ENCODE measurements at places on chromosomes 13 and 19.

DNA sequence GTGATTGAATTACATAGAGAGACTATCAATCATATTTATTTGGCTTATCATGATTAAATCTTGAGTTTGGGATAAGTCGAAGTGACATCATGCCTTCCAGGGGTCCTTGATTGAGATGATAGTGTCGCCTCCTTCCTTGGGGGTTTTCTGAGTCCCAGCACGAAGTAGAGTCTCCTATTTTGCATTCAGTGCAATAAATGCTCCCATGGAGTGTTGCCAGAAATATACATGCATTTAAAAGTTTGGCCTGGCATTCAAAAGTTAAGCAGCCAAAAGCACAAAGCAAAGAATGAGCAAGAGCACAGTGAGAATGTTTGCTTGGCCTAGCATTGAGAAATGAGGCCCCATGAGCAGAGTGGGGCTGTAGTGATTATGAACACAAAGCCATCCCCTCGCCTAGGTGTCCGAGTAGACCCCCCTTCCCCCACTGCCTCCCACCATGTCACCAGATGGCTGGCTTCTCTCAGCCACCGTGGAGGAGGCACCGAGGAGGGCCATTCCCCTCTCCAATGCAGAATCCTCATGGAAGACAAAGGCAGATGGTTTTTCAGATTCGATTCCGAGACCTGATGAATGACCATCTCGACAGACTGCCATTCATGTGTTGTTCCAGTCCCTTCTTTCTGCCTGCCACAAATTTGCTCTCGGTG lies 58.8 kb upstream of the UBL3 start:
- no peak for DNase-seq

GRCh38 chr13:77372275-77372674 lies 45.4 kb upstream of the MYCBP2 start:
- no peak for DNase-seq

DNA sequence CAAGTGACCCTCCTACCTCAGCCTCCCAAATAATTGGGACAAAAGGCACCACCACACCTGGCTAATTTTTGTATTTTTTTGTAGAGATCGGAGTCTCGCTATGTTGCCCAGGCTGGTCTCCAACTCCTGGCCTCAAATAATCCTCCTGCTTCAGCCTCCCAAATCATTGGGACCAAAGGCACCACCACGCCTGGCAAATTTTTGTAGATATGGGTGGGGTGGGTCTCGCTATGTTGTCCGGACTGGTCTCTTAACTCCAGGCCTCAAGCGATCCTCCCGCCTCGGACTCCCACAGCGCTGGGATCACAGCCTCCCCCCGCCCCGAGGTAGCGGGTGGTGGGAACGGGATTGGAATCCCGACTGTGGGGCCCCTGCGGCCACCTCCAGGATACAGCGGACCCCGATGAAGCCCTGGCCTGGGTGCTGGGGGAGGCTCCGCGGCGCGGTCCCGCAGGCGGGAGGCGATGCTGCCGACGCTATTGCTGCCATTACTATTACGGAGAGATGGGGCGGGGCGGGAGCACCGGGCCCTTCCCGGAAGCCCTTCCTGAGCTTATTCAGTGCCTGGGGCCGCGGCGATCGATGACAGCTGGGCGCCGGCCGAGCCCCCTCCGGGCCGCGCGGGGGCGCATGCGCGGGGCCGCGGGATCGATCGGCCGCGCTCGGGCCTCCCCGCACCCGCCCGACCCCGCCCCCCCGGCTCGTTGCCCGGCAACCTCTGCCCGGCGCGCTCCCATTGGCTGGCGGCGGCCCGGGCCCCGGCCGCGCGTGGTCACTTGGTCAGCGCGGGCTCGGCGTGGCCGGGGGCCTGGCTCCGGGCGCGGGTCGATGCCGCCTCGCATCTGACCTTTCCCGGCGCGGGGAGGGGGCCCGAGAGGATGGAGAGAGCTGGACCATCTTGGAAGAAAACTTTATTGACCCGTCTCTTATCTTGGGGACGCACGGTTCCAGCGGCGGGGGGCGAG lies 27.9 kb upstream of the ONECUT3 start:
- peak; percentile 61 for DNase-seq

DNA sequence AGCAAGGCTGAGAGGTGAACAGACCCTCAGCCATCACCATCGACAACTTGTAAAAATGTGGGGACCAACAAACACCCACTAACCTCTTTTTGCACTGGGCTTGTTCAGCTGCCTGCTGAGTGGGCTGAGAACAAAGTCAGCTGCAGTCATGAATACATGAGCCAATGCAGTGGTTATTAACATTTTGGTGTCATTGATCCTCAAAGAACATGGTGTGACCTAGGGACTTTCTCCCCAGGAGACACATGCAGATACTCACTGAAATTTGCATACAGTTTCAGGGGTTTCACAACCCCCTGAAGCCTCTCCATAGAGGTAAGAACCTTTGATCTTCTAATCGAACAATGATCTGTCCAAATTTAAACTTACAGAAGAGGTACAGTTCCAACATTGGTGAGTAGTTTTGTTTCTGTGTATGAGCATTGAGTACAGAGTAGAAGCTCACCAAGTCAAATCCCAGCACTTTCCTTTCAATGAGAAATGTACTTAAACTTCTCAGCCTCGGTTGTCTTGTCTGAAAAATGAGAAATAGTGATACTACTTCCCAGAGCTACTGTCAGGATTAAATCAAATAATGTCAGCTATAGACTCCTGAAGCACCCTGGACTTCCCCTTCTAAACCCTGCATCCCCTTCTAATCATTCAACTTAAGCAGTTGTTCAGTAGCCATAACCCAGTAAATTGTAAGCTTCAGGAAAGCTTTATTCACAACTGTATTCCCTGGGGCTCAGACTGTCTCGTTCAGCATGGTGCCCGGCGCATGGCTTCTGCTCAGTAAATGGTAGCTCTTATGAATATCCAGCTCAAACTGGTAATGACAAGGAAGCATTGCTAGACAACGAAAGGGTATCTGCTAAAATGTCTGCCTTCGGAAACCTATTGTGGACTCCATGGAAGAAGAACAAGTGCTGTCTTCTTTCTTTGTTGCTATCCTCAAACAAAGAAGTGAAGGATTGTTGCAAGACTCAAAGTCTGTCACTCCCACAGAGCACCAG lies 148.7 kb downstream of the FOXO1 start:
- DNase-seq: no peak

DNA sequence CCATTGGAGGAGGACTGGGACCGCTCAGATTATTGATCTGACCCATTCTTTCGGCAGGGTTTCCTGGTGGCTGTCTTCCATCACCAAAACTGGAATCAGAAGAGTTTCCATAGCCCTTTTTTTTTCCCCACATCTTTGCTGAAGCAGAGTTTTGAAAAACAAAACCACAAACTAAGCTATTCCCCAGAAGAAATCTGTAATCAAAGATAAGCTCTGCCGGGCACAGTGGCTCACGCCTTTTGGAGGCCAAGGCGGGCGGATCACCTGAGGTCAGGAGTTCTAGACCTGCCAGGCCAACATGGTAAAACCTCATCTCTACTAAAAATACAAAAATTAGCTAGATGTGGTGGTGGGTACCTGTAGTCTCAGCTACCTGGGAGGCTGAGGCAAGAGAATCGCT lies 4.2 kb upstream of the ICAM1 start:
- no peak for DNase-seq

DNA sequence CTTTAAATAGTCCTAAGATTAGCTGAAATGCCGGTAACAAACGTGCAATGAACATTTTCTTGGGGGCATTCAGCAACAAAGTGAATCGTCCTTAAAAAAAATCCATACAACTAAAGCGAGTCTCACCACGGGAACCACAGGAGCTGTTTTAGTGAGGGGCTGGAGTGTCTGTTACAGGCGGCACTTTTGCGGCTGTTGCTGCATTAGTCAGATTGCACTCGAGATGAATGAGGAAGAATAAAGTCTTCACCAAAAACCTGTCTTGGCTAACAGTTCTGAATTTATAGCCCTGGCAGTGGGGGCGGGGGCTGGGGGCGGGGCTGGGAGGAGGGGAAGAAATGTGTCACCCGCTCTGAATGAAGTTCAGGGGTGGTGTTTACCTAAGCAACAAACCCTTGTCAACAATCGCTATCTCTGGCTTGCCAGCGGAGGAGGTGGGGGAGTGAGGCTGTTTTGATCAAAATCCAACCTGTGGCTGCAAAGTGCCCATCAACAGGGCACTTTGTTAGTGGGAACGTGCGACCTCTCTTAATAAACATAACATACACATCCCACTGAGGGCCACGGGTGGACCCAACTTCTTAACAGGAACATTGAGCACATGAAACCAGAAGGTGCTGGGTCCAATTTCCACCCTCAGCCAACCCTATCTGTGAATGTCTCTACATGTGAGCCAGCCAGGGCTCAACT lies 44.5 kb downstream of the RFX2 start:
- peak; percentile 70 for DNase-seq

DNA sequence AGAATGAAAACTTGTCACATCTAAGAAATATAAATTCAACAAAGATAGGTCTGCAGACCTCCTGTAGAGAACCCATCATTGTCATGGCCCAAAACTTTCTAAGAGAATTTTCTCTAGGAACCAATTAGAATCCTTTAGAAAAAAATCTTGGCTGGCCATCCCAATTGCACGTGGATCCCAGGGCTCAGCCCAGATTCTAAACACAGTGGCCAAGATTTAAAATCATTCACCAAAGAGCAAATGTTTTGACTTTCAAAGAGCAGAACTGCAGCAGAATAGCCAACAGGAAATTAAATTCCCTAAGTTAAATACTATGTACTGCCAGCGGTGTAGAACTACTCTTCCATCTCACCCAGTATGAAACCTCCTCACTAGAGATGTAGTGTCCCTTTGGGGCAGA lies 21.3 kb downstream of the IPO5 start:
- DNase-seq: no peak

DNA sequence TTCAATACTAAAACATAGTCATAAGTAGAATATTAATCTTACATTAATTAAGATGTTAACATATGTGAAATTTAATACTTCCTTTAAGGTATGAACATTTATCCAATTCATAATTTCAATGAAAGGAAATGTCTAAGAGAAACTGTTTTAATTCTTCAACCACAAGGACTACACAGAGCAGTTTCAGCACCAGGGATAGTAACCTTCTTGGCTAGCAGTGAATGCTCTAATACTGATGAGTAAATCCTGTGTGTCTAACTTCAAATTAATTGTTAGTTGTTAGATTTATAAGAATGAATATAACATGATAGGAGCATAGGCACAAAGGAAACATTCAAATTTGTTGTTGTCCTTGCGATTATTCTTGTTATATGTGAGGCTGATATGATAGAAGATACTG lies 15.6 kb upstream of the NBEA start:
- peak; percentile 56 for DNase-seq

- peak; percentile 37 for DNase-seq
These were observed 979 bp downstream of the AKAP8 start for GRCh38 chr19:15378534-15379082.

DNA sequence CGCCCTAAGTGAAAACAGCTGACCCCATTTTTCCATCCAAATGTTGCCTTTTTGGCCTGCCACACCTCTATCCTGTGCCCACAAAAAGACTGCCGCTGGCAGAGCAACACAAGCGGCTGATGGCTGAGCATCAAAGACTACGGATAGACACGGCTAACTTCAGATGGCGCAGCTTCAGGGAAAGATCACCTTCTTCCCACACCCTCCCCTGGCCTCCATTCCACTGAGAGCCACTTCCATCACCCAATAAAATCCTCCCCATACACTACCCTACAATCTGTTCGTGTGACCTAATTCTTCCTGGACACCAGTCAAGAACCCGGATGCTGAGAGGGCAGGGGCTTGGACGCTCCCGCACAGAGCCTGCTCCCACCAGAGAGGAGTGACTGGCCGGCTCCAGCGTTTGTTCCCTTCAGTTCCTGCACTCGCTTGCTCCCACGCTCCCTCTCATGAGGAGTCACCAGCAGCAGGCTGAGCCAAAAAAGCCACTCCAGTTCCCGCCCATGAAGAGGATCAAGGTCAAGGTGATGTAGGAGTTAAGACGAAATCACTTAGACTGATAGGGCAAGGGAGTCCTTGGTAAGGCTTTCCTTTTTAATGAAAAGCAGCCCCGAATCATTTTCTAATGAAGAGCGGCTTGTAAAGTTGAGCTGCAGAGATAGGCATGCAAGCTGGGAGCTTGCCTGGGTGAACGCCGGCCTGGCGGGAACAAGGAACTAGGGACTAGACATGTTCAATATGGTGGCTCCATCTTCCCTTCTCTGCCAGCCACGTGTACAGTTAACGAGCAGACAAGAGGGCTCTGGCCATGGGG lies 35.7 kb downstream of the TSKS start:
- DNase-seq: peak; percentile 3

- DNase-seq: no peak
These were observed at the start of gene TMEM190 for GRCh38 chr19:55376241-55376933. TMEM190 (plus strand) TSS chr19:55376826; CDS start chr19:55376854, 28 bp downstream.

DNA sequence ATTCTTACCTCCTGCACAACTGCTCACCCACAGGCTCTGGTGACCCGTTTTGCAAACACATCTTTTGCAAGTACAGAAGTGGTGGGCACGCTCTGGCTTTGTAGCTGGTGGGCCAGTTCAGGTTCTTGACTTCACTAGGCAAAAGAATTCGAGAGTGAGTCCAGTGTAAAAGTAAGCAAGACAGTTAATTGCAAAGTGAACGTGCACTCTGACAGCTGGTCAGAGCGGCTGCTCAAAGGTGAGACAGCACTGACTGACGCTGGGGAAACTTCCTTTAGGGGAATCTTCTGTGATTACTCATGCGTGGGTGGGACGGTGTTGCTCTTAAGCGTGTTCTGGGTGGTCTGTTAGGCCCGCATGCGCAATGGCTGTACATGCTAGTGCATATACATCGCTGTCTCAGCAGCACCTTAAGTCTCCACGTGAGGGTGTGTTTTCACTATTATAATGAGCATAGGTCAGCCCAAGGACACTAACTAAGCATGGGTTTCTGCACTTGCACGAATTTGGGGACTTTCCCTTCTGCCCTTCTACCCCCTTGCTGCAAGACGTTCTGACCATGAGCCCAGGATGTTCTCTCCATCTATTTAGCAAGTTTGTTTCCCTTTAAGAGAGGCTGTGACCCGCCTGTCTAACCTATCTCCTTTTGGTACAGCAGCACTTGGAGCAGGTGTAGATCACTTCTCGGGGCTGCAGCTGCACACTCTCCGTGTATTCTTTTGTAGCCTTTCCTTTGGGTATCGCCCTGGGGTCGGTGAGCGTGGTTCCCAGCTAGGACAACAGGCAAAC lies 30.2 kb upstream of the CD33 start:
- no peak for DNase-seq

DNA sequence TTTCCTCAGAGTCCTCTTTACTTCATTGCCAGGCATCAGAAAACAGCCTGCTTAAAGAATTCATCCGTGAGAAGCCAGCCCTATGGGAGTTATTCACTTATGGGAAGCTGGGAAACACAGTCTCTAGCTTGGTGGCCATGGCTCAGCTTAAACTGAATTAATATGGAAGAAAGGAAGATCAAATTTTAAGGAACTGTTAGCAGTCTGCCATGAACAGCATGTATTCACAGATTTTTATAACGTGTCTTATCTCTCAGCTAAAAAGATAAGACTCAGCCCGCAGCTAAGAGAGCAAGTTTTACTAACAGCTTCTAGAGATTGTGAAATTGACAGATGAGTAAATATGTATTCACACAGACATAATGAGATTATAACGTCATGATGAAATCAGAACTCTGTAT lies 253.7 kb upstream of the RXFP2 start:
- peak; percentile 8 for DNase-seq

- peak; percentile 69 for DNase-seq
These were observed 20.3 kb downstream of the LNX2 start for GRCh38 chr13:27599845-27600553.

Measured in fibroblast of upper back skin (primary cell).